ENCODE measurements at places on chromosomes 7 and 10.

GRCh38 chr10:129771576-129771975 is 192.5 kb downstream of the EBF3 start:
- no peak for DNase-seq

DNA sequence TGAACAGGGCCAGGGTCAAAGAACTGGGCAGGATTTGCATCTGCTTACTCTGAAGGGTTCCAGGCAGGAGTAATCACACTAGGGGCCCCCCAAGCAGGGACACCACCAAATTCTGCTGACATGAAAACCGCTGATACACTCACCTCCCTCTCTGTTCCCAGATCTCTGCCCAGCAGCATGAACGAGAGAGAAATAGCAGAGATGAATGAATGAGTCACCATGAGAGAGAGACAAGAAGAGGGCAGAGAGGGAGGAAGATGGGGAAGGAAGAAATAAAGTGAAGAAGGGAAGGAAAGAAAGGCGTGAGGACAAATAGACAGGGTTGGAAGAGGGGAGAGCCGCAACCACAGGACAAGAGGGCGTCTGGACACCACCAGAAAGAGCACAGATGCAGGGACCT is 285.9 kb upstream of the NEBL start:
- no peak for DNase-seq

DNA sequence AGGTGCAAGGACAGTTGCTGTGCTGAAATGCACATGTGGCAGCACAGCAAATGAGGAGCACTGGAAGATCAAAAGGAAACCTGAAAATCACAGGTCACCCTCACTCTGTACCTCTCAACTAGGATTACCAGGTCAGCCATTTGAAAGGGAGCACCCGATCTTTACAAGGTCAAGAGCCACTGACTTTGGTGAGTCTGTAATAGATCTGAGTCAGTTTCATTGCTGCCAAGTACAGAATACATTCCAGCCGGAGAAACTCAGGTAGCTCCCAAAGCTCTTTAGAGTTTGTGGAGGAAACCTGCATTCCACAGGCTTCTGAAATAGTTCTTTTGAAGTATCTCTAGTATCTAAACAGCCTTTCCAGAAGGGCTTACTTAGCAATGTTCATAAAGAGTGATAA is 217.5 kb downstream of the SNX13 start:
- no peak for DNase-seq

GRCh38 chr10:126059076-126059826 is 162.9 kb downstream of the FANK1 start:
- peak; percentile 85 for DNase-seq

DNA sequence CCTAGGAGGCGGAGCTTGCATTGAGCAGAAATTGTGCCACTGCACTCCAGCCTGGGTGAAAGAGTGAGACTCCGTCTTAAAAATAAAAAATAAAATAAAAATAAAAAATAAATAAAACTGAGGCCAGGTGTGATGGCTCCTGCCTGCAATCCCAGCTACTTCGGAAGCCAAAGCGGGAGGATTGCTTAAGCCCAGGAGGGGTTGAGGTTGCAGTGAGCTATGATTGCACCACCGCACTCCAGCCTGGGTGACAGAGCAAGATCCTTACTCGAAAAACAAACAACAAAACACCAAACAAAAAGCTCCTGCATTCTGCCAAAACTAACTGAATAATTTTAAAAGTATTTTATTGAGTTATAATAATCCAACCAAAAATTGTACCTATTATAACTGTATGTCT is 36.2 kb downstream of the AGAP4 start:
- peak; percentile 5 for DNase-seq

GRCh38 chr10:65911151-65911835 is 1014.5 kb upstream of the LRRTM3 start:
- DNase-seq, result no peak

DNA sequence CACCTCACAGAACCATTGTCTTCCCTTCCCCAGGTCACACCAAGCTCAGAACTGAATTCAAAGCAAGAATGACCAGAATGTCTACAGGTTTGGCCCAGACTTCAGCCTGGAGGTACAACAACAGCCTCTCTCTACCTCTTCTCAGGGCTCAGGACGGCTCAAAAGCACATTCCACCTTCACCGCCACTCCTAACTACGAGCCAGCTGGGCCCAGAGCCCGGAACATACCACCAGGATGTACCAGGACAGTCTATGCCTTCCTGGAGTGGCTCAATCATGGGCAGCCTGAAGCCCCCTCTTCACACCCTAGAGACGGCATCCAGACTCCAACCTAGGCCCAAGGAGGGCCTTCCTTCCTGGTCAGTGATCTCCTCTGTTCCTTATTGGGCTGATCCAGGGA is 41.6 kb downstream of the ANXA8 start:
- DNase-seq, result no peak

DNA sequence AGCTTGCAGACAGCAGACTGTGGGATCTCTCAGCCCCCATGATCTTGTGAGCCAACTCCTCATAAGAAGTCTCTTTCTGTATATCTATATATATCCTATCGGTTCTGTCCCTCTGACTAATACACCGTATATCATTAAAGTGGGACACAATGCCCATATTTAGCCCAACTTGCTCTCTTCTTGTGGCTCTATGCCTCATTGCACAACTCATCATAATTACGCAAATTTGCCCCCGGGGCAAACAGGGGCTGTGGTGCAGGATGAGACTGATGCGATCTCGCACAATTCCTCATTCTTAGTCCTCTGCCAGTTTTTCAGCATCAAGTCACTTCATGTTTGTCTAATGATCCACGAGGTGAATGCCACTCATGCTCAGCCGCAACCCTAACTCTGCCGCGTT is 183.2 kb downstream of the PRPF18 start:
- peak; percentile 5 for DNase-seq

GRCh38 chr7:17640730-17641377 is 299.4 kb downstream of the SNX13 start:
- peak; percentile 21 for DNase-seq

GRCh38 chr10:95278061-95278988 is 12.5 kb downstream of the PDLIM1 start:
- no peak for DNase-seq

DNA sequence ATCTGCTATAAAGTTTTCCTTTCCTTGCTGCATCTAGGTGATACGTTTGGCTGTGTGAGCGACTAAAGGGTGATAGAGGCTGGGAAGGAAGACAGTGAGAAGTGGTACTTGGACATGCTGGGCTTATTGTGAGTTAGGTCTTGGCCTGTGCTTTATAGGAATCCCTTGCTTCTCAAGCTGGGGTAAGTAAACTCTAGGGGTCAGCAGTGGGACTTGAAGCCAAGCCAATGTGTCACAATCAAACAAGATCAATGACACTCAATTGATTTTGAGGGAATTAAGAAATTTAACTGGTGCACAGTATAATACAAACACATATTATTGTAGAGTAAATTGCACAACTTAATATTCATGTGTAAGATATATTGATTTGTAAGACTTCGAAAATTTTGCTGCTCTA is 155.8 kb upstream of the AOAH start:
- DNase-seq, result no peak

GRCh38 chr10:66836057-66836456 is 89.8 kb upstream of the LRRTM3 start:
- no peak for DNase-seq

DNA sequence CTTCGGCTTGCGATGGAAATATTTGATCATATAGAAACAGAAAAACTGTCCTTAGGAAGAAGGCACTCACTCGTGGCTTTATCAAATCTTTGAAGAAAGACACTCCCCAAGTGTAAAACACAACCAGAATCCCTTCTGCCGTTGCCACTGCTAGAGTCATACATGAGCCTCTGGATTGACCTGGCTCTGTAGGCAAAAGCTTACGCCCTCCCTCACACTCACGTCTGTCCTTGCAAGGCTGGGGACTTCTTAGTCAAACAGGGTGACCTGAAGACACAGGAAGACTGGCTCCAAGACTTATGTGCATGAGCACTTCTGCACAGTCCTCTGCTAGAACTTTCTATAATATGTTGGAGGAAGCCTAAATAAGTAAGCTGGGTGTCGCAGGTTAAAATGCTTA is 135.4 kb upstream of the MDFIC start:
- no peak for DNase-seq

GRCh38 chr10:109259293-109259692 is 664.0 kb downstream of the XPNPEP1 start:
- no peak for DNase-seq

- DNase-seq, result peak; percentile 63
These were observed 2.4 kb upstream of the EXOC6 start for GRCh38 chr10:92845921-92846320.

- peak; percentile 36 for DNase-seq
These were observed 593 bp downstream of the CDK13 start for GRCh38 chr7:39950473-39951225.

- no peak for DNase-seq
These were observed 148.6 kb downstream of the SUGCT start for GRCh38 chr7:40283391-40283790.

DNA sequence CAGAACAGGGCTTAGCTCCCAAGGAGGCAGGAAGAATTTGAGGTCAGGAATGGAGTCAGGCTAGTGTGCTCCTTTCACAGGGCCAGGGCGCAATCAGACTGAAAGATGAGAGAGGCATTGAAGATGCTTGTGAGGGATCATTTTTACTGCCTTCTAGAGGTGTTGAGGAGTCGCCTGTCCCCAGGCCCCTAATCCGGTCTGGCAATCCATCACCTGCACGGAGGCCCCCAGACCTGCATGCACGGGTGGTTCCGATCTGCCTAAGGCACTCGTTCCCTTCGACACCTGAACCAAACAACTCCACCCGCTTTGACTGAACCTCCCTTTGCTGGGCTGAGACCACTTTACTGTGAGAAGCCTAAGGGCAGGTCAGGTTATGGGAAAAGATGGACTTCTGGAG is 8.0 kb downstream of the FOXI2 start:
- no peak for DNase-seq

DNA sequence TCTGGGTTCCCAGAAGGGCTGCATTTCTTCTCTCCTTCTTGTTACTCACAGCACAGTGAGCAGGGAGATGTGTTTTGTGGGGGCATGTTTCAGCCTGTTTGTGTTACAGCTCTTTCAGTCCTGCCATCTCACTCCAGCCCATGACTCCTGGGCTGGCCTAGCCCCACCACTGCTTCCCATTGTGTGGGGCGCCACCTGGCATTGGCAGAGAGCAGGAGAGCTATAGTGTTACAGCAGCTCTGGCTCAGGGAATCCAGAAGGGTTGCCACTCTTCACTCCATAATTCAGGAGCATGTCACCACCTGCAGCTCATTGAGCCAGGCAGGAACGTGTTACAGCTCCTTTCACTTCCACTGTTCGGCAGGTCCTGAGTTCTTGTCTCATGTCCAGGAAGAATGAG is 30.0 kb downstream of the CLDN12 start:
- no peak for DNase-seq

GRCh38 chr10:90319188-90319914 is 538.5 kb downstream of the HTR7 start:
- no peak for DNase-seq

DNA sequence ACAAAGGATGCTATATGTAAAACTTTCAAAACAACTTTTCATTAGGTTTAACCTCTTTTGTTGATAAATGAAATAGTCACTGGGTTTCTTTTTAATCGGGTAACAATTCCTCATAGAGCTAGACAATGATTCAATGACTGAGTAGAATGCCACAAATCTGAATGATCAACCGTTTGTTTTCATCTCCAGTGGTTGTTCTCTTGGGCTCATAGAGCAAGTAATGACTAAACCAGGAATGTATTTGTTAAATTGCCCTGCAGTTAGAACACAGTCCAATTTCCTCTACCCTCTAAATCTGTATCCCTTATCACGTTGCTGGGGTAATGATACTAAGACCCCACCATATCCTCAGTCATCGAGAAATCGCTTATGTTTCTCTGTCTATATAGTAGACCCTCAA is 40.0 kb downstream of the CNNM1 start:
- DNase-seq, result no peak

- DNase-seq, result peak; percentile 57
These were observed 33.4 kb downstream of the OGDH start for GRCh38 chr7:44639671-44640321.

- DNase-seq, result no peak
These were observed at the start of gene KIAA1217 for GRCh38 chr10:24208661-24209431. TSS of gene KIAA1217 (plus strand) at chr10:24209138. CDS start at chr10:24209194, 56 bp downstream.

GRCh38 chr10:23373156-23373555 is 28.6 kb upstream of the C10orf67 start:
- no peak for DNase-seq

DNA sequence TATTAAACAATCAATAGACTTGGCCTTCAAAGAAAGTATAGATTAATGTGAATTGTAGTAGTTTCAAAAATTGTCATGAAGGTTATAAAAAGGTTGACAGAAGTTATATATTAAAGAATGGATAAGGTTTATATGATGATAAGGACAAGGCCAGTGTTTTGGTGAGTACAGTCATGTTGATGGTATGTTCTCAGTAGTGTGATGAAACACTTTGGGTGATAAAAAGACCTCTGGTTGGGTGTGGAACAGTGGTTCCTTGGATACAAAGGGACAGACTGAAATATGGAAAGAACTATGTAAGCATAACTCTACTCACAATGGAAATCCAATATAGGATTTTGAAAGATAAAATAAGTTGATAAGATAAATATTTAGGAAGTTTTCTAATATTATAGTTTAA is 866.3 kb downstream of the ANKRD7 start:
- no peak for DNase-seq

GRCh38 chr10:11533328-11533781 is 78.1 kb downstream of the USP6NL start:
- peak; percentile 50 for DNase-seq

DNA sequence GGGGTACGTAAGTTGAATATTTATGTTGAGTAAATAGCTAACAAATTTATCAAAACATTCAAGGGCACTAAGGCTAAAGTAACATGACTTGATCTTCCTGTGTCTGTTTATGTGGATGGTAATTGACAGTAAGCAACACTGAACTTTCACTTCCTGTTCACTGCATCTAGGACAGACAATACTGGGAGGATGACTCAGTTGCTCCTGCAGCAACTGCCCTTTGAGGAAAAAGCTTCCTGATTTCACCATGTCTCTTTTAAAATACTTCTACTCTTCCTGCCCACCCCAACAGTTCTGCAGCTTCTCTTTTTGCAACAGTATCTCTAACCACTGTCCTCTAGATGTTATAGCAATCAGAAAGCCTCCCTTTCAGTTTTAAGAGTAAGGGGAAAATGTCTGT is 76.6 kb upstream of the HGF start:
- peak; percentile 93 for DNase-seq

GRCh38 chr10:118958984-118959925 is 70.3 kb upstream of the NANOS1 start:
- DNase-seq, result peak; percentile 90

DNA sequence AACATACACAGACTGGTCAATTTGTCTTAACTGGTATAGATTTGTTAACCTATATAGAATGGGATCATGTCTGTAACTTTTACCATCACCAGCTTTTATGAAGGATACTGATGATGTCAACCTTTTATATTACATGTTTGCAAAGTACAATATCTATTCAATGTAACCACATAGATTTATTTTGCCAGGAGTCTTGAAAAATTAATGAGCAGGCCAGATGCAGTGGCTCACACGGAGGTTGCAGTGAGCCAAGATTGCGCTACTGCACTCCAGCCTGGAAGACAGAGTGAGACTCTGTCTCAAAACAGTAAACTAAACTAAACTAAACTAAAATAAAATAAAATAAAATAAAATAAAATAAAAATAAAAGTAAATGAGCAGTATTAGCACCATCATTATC is 30.0 kb upstream of the PARD3 start:
- DNase-seq, result no peak

GRCh38 chr10:62894156-62894555 is 78.0 kb upstream of the EGR2 start:
- DNase-seq, result no peak

GRCh38 chr10:24650669-24651391 is 72.9 kb downstream of the ARHGAP21 start:
- no peak for DNase-seq

GRCh38 chr10:96413151-96413787 is 54.5 kb upstream of the OPALIN start:
- DNase-seq, result no peak

GRCh38 chr10:124313374-124313773 is 105.3 kb downstream of the OAT start:
- no peak for DNase-seq
